ENCODE measurements at places on chromosomes 3 and 15.

- peak; percentile 71 for DNase-seq
These were observed 9.2 kb downstream of the FYCO1 start for GRCh38 chr3:45986303-45986982.

- DNase-seq: no peak
These were observed 157.8 kb downstream of the PDCD6IP start for GRCh38 chr3:33956206-33956605.

DNA sequence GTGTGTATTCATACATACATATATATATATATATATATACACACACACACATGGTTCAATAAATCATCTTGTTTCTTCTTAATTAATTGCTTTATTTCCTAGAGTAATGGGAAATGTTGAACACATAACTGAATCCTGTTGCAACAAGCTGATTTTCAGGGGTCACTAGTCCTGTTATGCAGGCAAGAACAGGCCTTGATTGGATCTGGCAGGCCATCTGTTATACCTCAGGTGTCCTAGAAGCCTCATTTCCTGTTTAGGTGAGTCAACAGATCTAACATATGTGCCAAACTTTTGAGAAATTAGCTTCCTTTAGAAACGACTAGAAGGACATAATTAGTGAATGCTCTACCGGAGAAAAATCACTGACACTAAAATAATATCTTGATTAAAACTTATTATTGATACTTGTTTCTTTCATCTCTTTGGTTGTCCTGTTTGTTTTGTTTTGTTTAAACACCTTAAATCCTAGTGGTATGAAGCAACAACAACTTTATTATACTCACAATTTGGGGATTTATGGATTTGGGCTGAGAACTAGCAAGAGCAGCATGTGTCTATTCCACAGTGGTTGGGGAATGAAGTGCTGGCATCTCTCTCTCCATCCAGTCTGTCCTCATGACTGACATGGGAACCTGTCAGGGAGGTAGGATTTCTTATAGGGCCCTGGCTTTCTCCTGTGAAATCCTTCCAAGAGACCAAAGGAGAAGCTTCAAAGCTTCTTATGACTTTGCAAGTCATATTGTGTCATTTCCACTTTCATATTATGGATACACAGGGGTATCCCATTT, 552.6 kb downstream of the NSUN3 start:
- peak; percentile 18 for DNase-seq

GRCh38 chr3:32097768-32098167, 8.7 kb upstream of the GPD1L start:
- no peak for DNase-seq

DNA sequence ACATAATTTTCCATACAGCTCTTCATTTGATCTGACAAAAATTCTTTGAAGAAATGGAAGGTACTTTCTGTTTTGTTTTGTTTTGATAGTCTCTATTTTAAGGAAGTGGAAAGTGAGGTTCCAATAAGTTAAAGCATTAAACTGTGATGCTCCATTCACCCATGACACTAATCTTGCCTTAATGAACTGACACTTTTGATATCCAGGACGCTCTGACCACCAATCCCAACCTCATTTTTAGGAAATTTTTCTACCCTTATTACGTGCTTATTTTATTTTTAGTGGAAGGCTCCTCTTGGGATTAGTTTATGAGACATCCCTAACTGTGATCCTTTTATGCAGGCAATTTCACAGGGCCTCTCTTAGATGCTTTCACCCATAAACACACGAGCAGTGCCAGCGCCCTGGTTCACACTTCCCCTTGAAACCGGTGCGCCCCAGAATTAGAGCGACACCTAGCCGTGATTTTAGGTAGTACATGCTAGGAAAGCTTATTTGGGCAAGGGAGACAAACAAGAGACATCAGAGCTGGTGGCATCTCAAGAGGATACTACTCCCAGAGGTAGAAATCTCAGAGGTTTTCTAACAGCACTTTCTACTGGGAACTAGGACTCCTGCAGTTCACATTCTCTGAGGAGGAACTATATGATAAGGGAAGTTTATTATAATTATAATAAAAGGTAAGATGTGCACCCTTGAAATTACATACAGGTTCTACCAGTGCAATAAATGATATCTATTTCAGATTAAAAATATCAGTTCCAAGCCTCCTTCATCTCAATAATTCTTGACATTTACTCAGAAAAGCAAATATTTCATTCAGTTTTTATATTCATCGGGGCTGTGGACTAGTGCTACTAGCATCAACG, 173.9 kb downstream of the SLC9A9 start:
- peak; percentile 89 for DNase-seq

- DNase-seq: no peak
These were observed 3.2 kb downstream of the SETD5 start for GRCh38 chr3:9400616-9401015.

- DNase-seq: no peak
These were observed 172 bp downstream of the ITPKA start for GRCh38 chr15:41493902-41494189.

GRCh38 chr3:10321630-10322351, 879 bp upstream of the SEC13 start:
- no peak for DNase-seq

DNA sequence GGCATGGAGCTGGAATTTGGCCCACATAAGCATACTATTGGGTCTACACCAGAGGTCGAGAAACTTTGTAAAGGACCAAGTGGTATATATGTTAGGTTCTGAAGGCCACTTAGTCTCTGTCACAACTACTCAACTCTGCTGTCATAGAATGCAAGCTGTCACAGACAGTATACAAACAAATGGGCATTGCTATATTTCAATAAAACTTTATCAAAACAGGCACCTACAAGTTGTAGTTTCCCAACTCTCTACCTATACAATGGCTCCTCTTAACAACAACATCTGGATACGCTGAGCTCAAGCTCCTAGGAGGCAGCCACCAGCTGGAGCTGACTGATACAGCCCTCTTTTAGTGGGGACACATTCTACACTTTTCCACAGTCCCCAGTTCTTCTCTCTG, 15.7 kb upstream of the PRICKLE2 start:
- no peak for DNase-seq

- no peak for DNase-seq
These were observed 73.8 kb upstream of the P3H2 start for GRCh38 chr3:190194506-190194905.

- no peak for DNase-seq
These were observed 2.3 kb upstream of the TM4SF19 start for GRCh38 chr3:196340466-196340865.

- no peak for DNase-seq
These were observed 33.1 kb downstream of the NIPA2 start for GRCh38 chr15:22871481-22872086.

DNA sequence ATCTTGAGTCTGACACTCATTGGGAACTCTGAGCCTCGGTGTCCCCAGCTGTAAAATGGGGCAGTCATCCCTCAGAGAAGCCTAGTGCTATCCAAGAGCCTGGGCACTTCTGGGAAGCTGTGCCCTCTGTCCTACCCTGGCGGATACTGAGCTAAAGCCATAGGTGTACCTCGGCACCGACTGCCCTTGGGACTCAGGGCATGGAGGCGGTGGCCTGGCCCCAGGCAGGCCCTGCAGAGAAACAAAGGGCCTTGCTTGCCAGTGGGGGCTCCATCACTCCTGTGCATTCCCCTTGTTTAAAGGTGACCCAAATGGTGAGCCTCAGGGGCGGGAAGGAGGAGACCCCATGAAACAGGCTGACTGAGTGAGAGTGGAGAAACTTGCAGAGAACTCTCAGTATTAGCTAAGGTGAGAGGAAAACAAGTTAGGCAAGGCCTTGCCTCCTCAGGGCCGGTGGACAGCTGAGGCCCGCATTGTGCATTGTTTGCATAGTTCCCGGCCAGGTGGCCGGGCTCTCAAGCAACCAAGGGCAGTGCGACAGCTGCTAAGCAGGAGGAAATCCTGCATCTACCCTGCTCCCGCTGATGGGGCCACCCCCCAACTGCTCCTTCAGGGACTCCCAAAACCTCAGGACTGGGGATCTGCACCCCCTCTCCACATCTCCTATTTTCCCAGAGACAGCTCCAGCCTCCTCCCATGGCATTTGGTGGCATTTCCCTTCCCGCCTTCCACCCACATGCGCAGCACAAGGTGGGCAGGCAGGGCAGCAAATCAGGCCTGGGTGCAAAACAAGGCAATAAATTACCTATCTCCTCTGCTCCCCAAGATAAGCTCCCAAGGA, 4.3 kb downstream of the PFKFB4 start:
- DNase-seq: no peak

DNA sequence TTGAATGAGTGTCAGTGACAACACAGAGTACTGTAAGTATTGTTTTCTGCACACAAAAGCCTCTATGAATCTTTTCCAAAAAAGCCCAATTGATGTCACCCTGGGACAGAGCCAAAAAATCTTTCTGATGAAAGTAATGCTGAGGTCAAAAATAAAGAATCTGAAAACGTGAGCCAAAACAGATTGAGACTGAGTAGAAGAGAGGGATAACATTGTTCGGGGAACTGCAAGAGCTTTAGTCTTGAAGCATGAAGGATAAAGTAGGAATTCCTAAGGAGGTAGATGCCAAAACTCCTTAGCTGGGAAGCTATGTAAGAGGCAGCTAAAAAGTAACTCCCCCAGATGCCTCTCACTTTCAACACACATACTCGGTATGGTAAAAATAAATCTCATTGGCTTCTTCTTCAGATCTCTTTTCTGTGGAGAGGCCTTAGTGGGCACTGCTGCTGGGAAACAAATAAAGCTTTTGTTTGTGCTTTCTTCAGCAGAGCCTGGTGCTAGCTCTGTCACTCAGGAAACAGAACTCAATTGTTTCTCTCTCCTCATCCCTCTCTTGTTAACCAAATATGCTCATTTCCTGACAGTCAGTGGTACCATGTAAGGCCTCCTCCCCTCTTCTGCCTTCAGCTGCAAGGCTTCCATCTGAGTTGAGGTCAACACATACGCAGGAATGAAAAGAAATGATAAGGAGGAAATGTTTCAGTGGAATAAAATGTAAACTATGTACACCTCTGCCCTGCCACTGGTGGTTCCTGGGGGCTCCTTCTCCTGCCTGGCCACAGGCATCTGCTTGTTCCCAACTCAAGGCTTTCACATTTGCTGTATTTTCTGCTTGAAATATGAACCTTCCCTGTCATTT, 58.1 kb downstream of the CD200 start:
- peak; percentile 98 for DNase-seq

- DNase-seq: peak; percentile 18
These were observed 43.4 kb downstream of the GPR160 start for GRCh38 chr3:170081079-170081741.

- peak; percentile 58 for DNase-seq
These were observed 39.4 kb upstream of the FRMD4B start for GRCh38 chr3:69425249-69425648.

DNA sequence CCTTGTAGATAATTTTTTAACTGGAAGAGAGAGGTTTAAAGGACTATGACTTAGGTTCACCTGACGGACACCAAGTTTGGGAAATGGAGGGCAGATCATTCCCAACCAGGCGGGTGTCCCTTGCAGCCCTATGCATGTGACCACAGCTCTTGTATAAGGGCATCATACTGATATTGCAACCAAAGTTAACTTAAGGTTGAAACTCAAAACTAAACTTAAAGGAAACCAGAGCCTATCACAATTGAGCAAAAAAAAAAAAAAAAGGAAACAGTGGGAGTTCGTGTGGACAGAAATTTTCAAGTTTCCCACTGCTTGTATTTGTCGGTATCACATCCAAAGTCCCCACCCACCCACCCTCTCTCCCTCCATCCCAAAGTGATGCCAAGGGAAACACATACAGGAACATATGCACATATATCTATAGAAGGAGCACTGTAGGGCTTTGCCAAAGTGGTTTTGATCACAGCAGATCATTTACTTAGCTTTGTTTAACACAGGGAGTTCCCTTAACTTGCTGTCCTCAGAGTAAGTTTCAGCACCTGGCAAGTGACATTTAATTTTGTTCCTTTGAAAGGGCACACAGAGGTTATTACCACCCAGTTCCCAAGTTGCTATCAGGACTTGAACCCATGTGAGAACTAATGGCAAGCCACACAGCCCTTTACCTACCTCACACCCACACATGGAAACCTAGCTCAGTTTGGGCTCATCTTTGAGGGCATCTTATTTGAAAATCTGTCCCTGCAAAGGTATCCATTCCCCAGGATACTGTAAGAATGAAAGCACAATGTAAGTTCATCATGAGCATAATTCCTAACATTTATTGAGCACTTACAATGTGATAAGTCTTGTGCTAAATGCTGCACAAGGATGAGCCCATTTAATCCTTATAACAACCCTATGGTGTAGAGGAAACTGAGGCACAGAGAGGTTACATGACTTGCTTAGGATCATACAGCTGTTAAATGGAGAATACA, 204.5 kb upstream of the CMC1 start:
- no peak for DNase-seq

DNA sequence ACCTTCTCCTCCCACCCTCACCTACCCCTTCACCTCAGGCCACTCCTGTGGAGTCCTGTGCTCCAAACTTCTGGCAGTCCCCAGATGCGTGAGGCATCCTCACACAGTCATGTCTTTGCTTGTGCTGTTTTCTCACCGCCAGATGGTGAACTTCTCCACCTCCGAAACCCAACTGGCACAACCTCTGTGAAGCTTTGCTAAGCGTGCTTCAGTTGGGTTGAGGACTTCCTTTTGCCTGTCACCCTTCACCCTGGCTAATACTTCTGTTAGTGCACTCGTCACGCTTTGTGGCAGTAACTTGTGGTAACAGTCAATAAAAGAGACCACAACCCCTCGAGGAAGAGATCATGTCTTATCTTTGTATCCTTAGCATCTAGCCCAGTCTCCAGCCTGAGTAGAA, 42.0 kb upstream of the SKOR1 start:
- no peak for DNase-seq

- DNase-seq: no peak
These were observed 90.8 kb upstream of the RORA start for GRCh38 chr15:61319892-61320291.

GRCh38 chr3:177687291-177687690, 490.0 kb upstream of the TBL1XR1 start:
- no peak for DNase-seq

DNA sequence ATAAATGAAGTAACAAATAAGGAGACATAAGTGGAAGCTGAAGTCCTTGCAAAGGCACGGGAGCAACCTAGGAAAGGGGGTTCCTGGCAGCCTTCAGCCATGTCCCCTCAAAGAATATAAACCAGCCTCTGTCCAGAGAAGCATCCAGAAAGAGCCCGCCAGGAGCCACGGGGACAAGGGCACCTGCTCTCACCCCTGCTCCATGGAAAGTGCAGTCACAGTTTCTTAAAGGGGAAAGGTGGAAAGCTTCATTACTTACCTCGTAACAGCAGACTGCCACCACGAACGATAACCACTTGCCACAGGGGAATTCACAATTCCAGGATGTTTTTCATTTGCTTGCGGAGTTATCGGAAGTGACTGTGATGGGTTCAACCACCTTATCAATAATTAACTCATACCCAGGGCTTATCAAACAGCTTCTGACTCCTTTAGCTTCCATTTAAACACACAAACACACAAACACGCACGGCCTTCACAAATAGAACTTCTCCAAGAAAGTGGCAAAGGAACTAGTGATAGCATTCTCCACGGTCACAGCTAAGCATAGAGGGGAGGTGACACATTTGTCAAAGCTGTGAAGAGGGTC, 134.2 kb upstream of the IGF1R start:
- no peak for DNase-seq

GRCh38 chr3:196726788-196727675, 12.6 kb upstream of the PAK2 start:
- peak; percentile 18 for DNase-seq

- DNase-seq: no peak
These were observed 2.3 kb upstream of the TLR9 start for GRCh38 chr3:52227766-52228165.

Data from cardiac fibroblast (primary cell).